ENCODE measurements at places on chromosomes 5 and 9.

DNA sequence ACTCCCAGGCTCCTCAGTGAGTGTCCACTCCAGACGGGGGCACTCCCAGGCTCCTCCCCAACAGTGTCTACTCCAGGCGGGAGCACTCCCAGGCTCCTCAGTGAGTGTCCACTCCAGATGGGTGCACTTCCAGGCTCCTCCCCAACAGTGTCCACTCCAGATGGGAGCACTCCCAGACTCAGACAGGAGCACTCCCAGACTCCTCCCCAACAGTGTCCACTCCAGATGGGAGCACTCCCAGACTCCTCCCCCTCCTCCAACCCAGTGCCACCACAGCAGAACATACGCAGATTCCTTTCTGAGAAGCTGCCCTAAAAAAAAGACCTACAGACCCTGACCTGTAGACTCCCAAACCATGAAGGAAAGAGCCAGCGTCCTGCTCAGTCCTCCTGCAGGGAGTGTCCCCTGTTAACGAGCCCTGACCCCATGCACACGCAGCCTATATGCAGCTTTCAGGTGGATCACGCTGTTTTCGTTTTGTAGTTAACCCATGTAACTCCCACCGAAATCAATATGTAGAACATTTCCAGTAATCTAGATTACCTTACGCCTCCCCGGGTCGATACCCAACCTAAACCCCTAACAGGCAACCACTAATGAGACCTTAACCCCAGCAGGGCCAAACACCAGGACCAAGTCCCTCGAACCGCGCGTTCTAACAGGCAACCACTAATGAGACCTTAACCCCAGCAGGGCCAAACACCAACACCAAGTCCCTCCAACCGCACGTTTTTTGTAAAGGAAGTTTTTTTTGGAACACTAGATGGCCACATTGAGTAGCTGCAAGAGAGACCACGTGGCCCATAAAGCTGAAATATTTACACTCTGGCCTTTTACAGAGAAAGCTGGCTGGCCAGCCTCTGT is 15.7 kb downstream of the PNPLA7 start:
- DNase-seq = peak; percentile 15

- no peak for DNase-seq
These were observed 5.7 kb downstream of the LHX2 start for GRCh38 chr9:124017051-124017928.

DNA sequence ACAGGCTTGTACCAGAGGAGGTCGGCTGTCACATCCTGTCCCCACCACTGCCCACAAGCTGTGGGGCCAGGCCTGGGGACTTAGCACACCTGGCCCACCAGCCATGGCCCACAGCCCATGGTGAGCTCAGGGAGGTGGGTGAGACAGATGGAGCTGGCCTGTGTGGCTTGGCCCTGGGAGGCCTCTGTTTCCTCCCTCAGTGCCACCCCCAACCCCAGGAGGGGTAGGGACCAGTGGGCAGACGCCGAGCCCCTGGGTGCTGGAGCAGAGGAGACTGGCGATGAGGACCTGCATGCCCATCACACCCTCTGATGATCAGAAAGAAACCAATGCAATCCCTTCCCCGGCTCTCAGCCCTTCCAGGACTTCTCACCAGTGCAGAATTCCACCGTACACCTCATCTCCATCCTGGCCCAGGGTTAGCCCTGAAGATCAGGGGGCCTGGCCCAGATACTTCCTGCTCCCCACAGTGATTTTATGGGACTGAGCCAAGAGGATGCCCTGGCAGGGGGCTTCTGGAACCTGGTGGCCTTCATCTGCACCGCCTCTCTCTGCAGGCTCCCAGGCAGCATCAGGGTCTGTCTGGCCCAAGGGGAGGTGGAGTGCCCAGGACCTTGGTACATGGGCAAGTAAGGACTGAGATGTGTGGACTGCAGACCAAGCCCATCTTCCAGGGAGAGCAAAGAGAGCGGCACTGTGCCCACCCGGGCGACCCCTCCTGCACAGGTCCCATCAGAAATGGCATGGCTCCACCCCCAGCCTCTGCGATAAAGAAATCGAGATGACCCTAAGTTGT is 16.9 kb upstream of the NKD2 start:
- no peak for DNase-seq

DNA sequence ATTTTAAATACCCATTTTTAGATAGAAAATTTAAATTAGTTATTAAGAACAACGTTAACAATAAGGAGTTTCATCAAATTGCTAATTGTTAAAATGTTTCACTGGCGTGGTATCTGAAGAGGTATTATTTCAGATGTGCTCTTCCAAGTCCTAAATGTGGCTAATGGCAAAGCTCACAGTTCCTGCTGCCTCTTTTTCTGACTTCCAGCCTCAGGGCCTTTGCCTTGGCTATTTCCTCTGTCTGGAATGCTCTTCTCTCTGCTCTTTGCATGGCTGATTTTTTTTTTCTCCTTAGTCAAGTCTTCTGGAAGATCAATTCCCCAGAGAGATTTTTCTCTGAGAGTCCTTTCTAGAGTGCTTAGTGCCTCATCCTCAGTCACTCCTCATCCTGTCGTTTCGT is 9.6 kb upstream of the SSBP2 start:
- no peak for DNase-seq

DNA sequence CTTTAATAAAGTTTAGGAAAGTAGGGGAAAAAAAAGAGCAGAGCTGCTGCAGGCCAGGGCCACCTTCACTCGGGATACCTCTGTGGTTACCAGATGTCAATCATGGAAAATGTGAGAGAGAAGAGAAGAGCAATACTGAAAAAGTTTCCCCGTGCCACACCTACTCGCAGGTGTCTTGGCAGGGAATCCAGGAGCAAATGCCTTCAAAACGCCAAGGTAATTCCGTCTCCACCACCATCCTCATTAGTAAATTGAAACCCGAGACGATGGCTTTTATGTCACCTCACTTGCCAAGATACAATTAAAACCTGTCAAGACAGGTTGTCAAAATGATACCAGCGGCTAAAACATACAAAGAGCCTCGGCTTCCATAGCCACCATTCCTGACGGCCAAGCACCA is 49.7 kb downstream of the FAM81B start:
- no peak for DNase-seq

DNA sequence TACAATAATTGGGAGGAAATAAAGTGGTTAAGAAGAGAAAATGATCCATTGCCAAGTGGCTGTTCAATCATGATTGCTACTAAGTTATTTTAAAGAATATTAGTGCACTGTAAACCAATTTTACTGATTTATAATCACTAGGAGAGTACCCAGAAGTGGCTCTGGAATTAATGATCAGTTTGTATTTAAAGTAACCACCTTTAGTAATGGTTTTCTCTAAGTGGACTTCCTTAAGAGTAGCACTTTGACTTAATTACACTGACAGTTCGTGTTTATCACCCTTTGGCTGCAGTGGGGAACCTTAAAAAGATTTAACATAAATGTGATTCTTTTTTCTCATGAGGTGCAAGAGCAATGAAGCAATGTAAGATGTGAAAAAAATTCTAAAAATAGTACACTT is 310.8 kb downstream of the CDH12 start:
- no peak for DNase-seq

- DNase-seq = no peak
These were observed 798 bp downstream of the PITX1 start for GRCh38 chr5:135032999-135033861.

DNA sequence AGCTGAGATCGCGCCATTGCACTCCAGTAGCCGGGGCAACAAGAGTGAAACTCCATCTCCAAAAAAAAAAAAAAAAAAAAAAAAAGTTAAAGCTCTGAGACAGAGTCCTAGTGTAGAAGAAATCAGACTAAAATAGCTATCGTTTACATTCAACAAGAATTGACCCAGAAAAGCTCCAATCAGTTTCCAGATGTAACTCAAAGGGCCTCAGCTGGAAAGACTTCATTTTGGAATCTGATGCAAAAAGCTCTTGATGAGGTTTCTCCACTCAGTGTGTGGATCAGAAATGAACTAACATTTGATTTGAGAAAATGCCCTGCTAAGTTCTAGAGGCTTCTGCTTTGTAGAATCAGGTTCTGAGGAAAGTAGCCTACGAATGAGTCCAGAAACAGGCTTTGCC is 7.2 kb upstream of the C1QTNF2 start:
- no peak for DNase-seq

DNA sequence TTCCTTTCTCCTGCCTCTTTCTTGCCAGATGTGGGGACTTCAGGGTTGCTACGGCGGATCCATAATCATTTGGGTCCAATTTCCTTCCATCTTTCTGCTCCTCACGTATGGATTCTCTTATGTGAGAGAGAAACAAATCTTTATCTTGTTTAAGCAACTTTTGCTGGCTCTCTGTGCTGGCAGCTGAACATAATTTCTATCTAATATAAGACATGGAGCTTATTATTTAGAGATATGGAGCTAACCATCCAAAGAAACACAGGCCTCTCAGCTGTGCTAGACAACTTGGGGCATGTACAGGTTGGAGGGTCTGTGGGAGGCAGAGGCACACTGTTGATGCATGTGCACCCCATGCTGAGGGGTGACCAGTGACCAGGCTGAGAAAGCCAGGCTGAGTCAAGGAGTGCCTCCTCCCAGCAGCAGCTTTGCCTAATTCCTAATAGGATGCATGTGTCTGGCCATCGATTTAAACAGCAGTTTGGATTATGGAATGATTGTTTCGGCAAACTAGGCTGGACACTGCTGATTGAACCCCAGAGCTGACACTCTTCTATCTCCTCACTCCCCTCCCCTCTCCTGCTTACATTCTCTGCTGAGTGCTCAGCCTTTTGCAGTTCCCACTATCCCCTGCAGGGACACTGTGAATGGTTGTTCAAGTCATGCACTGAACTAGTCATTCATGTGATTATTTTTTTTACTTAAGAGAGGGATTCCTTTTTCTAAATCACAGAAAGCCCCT is 195.8 kb downstream of the ERCC6L2 start:
- DNase-seq = peak; percentile 16

- DNase-seq = no peak
These were observed 8.4 kb downstream of the SLC36A3 start for GRCh38 chr5:151295138-151295537.

DNA sequence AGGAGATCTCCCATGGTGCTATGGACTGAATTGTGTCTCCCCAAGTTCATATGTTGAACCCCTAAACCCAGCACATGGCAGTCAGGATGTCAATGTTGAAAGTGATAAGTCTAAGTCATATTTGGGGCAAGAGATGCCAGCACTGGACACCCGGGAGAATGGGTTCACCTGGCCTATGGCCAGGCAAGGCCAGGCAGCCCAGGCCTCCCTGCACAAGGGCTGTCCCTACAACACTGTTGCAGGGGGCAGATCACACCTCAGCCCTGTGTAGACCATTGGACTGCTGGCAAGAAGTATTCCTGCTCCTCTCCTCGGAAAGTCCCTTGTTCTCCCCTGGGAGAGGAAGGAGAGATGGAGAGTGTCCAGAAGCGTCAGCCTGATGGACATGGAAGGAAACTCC is 240.5 kb downstream of the GADD45G start:
- DNase-seq = no peak

DNA sequence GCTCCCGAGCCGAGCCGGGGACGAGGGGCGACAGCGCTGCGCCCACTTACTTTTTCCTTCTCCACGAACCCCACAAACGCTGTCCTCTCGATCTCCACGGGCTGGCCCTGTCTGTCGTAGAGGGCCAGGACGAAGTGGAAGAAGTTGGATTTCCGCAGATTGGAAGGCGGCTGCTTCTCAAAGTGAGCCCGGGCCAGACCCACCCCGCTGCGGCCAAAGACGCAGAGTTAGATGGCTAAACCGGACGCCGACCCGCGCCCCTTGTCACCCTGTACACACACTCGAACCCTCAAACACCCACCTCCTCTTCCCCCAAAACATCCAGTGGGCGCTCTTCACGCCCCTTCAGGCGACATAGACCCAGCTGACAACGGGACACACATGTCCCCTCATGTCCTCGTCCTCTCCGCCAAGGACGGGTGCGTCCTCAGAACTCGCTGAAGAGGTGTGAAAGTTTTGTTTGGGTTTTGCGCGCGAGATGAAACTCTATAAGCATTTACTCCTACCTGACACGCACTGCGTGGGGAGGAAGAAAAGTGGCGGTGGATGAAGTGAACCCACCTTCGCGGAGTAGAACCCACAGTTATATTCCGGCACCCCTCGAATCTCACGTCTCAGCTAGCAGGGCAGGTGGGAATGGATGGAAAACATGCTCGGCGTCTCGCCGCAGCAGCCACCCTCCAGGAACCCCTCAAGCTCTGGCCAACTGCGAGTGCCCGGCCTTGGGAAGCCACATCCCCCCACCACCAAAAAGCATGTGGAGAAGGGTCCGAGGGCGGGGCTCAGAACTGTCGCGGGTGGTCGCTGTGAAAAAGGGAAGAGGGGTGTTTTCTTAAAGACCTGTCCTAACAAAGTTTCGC is 2.6 kb downstream of the EBF1 start:
- DNase-seq = no peak

- DNase-seq = no peak
These were observed 9.7 kb upstream of the PDCD1LG2 start for GRCh38 chr9:5500441-5501235.

DNA sequence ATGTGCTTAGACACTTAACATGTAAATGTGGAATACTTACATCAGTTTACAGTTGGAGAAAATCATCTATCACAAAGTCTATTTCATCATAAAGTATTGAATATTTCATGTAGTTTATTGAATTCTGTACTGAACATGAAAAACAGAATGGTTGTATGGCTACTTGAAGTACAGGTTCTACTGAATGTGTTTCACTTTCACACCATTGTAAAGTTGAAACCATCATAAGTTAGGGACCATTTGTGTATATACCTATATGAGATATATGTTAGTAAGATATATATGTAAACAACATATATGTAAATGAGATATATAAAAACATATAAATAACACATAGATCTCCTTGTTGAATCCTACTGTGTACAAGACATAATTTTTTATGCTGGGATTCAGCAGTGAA is 63.0 kb upstream of the TAF11L2 start:
- DNase-seq = no peak

GRCh38 chr9:116733010-116733641 is 46.0 kb downstream of the TRIM32 start:
- DNase-seq = no peak

- DNase-seq = peak; percentile 74
These were observed 13.2 kb downstream of the GZMK start for GRCh38 chr5:55037046-55037771.

GRCh38 chr5:79107020-79107796 is 4.4 kb upstream of the BHMT start:
- DNase-seq = no peak

- peak; percentile 47 for DNase-seq
These were observed 9.3 kb upstream of the ACSL6 start for GRCh38 chr5:132020568-132021339.

DNA sequence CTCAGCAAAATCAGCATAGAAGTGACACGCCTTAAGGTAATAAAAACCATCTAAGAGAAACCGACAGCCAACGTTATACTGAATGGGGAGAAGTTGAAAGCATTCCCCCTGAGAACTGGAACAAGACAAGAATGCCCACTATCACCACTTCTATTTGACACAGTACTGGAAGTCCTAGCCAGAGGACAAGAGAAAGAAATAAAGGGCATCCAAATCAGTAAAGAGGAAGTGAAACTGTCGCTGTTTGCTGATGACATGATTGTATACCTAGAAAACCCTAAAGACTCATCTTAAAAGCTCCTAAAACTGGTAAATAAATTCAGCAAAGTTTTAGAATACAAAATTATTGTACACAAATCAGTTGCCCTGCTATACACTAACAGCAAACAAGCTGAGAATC is 393.3 kb downstream of the KIF4B start:
- no peak for DNase-seq
